ENCODE measurements at places on chromosomes 6 and 20.

DNA sequence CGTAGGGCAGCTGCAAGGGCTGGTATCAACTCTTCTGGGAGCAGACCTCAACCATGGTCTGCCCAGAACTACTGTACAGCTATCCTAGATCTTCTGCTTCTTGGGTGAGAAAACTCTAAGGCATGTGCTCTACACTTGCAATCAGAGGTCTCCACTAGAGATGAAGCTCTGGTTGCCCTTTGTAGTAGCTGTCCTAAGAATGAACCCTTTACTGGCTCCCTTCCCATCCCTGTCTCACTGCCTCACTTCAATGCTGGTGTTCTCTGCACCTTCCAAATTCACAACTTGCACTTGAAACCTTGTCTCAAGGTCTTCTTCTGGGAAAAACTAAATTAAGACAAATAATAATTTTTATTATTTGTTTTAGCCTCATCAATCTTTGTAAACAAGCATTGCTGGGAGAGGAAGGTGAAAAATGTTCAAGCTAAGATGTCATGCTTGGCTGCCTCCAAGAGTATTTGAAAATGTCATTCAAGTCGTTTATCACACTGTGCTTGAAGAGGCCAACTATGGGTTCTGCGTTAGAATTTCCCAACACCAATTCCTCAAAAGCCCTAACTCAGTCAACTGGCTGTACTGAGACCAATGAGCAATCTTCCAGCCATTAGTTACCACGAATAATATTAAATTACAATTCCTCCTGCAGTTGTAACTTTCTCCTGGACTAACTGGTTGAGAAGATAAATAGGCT lies 255.7 kb upstream of the PRND start:
- no peak for DNase-seq

DNA sequence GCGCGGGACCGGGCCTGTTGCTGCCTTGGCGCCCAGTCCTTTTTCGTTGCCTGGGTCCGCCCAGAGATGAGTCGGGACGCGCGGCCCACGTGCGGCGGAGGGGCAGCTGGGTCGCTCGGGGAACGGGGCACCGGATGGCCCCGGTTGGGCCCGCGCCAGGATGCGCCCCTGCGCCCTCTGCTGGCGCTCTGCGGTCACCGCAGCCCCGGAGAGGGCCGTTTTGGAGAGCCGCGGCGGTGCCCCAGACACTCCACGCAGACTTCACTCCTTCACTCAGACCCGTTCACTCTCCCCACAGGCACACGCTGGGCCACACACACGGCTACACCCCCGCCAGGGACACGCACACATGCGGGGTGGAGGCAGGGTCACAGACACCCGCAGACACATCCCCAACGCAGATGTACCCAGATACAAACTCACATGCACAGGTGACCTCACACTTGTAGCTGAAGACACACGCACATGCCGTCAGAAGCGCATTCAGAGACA lies 38.8 kb downstream of the SRC start:
- DNase-seq, result peak; percentile 79

DNA sequence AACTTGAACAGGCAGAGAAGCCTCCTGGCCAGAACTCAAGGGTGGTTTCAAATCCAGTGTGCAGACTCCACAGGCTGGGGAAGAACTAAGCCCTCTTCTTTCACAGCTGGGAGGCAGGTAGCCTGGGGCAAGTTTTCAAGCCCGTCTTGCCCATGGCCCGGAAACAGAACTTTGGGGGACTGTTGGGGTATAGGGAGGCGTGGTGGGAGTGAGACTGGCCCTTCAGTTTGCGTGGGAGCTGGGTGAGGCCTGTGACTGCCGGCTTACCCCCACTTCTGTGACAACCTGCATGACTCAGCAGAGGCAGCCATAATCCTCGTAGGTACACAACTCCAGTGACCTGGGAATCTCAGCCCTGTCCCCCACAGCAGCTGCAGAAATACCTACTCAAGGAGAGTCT lies 1125.7 kb downstream of the HACE1 start:
- DNase-seq, result no peak

- no peak for DNase-seq
Observed at GRCh38 chr6:153108315-153108714, 22.8 kb downstream of the RGS17 start.

- DNase-seq, result no peak
Observed at GRCh38 chr6:158717341-158718330, 67.8 kb downstream of the SYTL3 start.

GRCh38 chr6:157800420-157801237 lies 22.4 kb upstream of the SNX9 start:
- peak; percentile 24 for DNase-seq

DNA sequence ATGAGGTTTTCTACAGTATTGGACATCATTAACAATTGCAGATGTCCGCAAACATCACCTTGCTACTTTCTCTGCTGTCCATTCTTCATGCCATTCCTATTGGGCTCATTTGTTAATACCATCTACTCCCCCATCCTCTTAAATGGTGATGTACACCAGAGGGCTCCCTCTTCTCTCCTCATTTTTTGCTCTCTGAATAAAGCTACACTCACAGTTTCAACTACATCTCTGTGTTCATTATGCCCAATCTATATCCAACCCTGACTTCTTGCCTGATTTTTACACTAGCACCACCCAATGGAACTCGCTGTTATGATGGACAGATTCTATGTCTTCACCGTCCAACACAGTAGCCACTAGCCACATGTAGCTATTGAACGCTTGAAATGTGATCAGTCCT lies 288.1 kb upstream of the ID4 start:
- no peak for DNase-seq

GRCh38 chr6:127192911-127193541 lies 73.6 kb upstream of the RNF146 start:
- DNase-seq, result no peak

DNA sequence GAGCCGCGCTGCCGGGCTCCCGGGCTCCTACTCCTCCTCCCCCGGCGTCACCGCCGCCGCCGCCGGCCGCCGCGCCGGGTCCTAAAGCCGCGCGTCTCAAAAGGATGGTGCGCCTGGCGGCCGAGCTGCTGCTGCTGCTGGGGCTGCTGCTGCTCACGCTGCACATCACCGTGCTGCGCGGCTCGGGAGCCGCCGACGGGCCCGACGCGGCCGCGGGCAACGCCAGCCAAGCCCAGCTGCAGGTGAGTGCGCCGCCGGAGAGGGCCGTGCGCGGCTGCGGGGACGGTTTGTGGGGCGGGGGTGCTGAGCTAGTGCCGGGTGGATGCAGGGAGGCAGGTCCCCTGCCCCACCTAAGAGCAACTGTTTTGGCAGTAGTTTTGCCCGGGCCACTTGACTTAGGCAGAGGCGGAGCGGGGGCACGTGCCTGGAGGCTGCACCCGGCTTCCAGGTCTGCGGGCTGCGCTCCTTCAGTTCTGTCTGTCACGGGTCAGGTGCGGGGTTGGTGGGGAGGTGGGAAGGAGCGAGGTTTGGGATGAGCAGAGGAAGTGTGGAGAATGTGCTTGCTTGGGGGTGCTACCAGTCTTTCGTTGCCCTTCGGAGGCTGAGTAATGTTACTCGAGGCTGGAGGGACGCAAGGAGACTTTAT lies 722 bp downstream of the ISM1 start:
- DNase-seq, result peak; percentile 72

DNA sequence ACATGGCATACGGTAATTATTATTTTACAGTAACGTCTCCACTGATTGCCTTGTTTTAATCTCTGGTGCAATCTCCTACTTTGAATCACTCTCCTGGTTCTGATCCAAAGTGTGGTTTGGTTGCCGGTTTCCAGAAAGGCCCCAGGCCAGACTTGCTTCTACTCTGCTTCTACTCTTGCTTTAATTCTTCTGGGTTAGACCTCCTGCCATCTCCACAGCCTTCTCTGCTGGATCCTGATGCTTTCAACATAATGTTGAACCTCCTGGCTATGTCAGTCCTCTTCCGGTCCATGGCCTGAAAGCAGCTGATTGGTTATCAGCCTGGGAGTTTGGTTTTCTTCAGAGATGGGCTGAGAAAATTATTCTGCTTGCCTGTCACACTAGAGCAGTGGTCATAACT lies 266.5 kb upstream of the RIMS1 start:
- DNase-seq, result no peak

GRCh38 chr6:2324166-2324953 lies 79.0 kb upstream of the GMDS start:
- DNase-seq, result no peak

GRCh38 chr6:4085332-4085700 lies 6.4 kb upstream of the FAM217A start:
- DNase-seq, result no peak

DNA sequence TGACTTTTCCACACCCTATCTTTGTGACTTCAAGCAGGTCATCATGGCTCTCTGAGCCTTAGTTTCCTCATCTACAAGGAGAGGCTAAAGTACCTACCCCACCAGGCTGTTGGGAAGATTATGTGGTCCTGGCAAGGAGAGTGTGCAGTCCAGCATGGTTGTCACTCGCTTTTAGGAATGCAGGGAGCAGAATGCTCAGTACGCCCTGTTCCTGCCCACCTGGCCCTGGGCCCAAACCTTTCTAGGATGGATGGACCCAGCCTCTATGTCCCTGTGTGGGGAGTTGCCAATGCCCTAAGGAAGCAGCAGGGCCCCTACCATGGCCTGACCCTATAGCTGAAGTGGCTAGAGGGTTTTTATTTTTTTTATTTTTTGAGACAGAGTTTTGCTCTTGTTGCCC lies 2.0 kb downstream of the CLPSL2 start:
- no peak for DNase-seq

DNA sequence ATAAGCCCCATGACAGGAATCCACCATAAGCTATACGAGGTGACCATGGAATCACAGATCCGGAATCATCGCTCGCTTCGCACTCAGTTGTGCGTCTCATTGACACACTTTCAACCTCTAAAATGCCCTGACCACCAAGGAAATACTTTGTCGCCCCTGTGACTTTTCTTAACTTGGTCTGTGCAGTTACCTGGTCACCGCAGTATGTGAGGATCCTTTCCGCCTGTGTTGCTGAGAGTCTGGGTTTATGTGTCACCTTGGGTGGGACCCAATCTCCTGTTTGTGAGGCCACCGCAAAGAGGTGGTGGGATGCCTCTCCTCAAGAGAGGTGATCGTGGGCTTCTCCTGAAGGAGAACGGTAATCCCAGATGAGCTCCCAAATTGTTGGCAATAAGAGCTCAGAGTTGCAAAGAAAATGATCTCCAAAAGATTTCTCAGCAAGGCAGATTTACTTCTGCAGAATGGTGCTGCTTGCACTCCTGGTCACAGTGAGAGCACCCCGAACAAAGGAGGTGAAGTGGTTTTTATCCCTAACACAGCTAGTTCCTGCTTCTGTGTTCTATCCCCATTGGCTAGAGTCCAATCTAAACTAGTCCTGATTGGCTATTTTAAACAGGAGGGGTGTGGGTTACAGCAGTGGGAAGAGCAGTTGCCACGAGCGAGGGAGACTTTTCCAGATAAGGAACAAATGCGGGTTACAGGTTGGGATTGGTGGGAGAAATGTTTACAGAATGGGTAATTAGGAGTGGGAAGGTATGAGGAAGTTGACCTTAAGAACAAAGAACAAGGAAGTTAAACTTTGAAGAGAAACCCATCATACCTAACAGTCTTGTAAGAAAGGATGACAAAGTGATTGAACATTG lies 9.1 kb upstream of the ZNFX1 start:
- no peak for DNase-seq

GRCh38 chr6:72130327-72130726 lies 244.0 kb downstream of the RIMS1 start:
- no peak for DNase-seq

DNA sequence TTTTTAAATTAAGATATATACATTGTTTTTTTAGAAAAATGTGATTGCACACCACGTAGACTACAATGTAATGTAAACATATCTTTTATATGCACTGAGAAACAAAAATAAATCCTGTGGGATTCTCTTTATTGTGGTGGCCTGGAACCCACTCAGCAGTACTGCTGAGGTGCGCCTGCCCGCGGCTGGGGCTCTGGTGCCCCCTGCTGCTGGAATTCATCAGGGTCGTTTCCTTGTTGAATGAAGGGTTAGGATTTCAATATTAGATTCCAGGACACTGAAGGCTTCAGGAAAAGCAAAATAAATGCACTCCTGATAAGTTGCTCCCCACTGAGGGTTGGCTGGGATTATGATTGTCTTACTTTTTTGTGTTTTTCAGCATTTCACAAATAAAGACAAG lies 175.8 kb upstream of the GGTLC1 start:
- peak; percentile 21 for DNase-seq

GRCh38 chr20:19269737-19270340 lies 57.4 kb downstream of the SLC24A3 start:
- no peak for DNase-seq

- DNase-seq, result no peak
Observed at GRCh38 chr20:45336530-45337366, 11.5 kb downstream of the SDC4 start.

GRCh38 chr6:20159781-20160540 lies 52.3 kb downstream of the MBOAT1 start:
- no peak for DNase-seq

DNA sequence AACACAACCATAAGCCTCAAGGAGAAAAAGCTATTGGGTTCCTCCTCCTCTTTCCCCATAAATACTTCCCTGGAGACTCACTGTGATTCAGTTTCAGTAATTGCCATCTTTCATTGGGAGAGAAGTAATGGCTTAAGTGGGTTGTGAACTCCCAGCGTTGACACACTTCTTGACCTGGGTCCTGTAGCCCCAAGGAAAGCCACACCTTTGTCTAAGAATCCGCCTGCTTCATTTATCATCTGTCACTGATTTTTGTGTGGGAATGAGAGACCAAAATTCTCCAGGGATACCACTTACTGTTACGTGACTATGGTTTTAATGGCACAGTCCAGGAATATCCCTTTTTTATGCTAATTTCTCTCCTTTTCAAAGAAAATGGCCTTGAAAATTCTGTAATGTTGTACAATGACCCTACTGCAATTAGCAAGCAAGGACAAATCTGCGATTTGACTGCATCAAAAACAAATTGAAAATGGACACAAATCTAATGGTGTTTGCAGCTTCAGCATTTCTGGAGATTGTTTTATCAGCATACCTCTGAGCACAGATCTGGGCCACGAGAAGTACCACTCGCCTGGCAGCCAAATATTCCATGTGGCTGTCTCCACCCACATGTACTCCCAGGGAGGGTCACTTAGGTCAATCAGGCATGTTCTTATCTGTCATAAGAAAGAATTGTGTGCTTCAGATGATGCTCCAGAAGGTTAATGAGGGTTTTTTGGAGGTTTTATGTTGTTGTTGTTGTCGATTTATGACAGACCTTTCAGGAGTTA lies 29.8 kb downstream of the DCBLD1 start:
- no peak for DNase-seq

- no peak for DNase-seq
Observed at GRCh38 chr6:53830366-53830765, 35.6 kb downstream of the LRRC1 start.

DNA sequence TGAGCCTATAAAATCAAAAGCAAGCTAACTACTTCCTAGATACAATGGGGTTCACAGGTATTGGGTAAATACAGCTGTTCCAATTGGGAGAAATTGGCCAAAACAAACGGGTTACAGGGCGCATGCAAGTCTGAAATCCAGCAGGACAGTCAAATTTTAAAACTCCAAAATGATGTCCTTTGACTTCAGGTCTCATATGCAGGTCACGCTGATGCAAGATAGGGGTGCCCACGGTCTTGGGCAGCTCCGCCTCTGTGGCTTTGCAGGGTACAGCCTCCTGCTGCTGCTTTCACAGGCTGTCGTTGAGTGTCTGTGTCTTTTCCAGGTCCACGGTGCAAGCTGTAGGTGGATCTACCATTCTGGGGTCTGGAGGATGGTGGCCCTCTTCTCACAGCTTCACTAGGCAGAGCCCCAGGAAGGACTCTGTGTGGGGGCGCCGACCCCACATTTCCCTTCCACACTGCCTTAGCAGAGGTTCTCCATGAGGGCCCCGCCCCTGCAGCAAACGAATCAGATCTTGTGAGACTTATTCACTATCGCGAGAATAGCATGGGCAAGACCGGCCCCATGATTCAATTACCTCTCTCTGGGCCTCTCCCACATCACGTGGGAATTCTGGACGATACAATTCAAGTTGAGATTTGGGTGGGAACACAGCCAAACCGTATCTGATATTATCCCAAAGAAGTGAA lies 11.9 kb upstream of the SMIM29 start:
- DNase-seq, result no peak

All from stimulated activated CD4-positive, alpha-beta T cell treated with anti-CD3 and anti-CD28 coated beads, Interleukin-4, amount 100 ng/mL, for 1 hour (primary cell).